ENCODE measurements at places on chromosomes 4 and X.

DNA sequence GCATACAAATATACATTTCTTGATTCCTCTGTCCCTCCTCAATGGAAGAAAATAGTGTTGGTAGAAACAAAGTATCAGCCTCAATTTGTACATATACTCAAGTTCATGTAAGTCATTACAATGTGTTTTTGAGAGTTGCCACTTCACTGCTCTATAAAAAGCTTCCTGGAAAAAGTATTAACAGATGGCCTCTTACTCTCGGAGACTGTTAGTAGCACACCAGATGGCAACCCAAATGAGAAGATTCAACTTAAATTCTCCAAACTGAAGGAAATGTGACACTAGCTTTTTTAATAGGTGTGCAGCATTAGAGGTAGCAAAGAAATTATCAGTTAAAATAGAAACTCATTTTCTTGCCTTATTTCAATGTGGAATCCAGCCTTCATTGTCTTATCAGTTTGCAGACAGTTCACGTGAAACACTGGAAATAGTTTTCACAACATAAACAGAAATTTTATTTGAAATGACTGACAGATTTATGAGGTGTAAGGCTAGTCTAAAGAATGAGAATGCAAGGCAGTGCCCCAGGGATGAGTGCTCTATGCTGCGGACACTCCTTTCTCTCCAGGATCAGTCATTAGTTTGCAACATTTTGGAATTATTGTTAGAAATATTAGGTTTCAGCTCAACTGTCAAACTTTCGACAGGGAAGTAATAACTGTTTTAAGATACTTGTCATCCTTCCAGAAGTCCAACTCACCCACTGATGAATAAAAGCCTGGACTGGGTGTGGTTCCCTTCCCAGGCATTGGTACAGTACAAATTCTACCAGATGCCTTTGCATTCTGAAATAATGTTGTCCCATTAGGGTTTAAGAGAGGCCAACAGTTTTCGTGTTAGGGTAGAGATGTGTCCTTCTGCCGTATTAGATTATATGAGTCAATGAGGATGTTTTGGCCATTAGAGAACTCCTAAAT lies 50.9 kb downstream of the IDS start:
- no peak for DNase-seq

DNA sequence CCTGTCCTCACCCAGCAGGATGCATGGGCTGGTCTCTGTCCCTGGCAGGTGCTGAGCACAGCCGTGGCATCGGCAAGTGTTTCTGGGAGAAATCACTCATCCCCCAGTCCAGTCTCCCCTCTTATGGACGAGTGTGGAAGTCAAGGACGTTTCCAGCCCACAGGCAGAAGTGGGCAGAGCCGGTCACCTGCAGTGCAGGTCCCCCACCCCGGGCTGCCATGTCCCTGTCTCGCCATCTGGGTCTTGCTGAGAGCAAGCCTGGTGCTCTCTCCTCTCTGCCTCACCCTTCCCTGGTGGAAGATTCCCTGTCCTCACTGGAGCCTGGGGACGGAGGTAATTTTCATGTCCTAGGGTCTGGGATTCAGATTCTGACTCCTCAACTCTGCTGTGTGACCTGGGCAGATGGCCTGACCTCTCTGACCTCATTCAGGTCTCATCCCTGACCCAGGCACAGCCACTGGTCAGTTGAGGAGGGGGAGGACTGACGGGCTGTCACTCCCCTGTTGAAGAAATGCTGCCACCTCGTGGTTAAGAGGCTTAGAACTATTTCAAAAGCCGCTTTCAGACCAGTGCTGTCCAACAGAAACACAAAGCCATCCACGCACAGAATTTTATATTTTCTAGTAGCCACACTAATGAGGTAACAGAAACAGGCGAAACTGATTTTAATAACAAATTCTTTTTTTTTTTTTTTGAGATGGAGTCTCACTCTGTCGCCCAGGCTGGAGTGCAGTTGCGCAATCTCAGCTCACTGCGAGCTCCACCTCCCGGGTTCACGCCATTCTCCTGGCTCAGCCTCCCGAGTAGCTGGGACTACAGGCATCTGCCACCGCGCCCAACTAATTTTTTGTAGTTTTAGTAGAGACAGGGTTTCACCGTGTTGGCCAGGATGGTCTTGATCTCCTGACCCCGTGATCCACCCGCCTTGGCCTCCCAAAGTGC lies 1.8 kb downstream of the CPZ start:
- no peak for DNase-seq

GRCh38 chr4:123619895-123620294 lies 223.3 kb downstream of the SPRY1 start:
- DNase-seq: no peak

DNA sequence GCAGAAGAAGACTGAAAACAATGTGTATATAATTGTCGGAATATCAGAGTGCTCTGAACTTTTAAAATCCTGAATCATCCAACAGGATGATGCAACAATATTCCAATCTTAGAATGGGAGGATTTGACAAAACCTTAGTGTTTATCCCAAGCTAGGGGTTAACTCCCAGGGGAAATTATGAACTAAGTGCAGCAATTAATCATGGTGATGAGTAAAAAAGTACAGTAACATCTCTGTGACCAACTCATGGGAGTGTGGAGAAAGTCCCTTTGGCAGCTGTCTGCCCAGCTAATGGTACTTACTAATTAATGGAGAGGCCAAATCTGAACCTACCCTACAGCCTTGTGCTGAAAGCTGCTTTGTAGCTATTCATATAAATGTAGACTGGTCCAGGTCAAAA lies 257.6 kb upstream of the DDX53 start:
- no peak for DNase-seq

DNA sequence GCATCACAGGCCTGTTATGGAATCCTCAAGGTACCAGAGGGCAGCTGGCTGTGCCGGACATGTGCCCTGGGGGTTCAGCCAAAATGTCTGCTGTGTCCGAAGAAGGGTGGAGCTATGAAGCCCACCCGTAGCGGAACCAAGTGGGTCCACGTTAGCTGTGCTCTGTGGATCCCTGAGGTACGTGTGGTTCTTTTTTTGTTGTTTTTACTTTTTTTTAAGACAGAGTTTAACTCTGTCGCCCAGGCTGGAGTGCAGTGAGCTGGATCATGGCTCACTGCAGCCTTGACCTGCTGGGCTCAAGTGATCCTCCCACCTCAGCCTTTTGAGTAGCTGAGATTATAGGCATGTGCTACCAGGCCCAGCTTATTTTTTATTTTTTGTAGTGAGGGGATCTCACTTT lies 46.1 kb downstream of the JADE1 start:
- DNase-seq: no peak

DNA sequence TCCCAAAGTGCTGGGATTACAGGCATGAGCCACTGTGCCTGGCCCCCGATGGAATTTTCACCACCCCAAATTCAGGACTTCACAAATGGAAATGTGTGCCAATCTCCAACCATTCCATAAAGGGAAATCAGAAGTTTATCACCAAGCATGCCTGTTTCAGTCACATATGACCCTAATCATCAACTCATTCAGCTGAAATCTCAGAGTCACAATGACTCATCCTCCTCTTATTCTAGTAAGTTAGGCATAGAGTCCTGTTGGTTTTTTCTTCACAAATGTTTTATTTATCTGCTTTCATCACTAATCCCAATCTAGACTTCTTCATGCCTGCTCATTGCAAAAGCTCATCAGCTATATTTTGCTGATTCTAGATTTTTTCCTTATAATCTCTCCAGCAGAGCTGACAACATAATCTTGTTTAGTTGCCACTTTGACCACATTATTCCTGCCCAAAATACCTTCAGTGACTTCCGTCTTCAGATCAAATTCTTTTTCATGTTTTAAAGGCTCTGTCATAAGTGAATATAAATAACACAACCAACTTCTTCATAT lies 83.3 kb downstream of the SLC7A11 start:
- no peak for DNase-seq

GRCh38 chr4:153427363-153428071 lies 38.6 kb upstream of the TMEM131L start:
- no peak for DNase-seq

DNA sequence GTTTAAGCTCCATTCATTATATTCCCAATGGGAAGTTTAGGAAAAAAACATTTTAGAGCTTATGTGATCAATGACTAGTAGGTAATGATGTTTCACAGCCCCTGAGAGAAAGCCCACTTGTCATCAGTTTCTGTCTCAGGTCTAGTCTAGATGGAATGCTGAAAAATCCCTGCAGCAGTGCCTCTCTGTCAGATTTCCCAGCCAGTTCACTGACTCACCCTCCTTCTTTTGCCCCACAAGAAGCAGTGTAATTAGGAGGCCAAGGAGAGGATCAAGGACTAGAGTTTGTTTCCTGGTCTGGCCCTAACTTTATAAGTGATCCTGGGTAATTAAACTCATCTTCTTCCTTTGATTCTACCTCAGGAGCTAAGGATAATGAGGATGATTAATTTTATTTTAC lies 118.7 kb upstream of the ANXA3 start:
- DNase-seq: no peak

DNA sequence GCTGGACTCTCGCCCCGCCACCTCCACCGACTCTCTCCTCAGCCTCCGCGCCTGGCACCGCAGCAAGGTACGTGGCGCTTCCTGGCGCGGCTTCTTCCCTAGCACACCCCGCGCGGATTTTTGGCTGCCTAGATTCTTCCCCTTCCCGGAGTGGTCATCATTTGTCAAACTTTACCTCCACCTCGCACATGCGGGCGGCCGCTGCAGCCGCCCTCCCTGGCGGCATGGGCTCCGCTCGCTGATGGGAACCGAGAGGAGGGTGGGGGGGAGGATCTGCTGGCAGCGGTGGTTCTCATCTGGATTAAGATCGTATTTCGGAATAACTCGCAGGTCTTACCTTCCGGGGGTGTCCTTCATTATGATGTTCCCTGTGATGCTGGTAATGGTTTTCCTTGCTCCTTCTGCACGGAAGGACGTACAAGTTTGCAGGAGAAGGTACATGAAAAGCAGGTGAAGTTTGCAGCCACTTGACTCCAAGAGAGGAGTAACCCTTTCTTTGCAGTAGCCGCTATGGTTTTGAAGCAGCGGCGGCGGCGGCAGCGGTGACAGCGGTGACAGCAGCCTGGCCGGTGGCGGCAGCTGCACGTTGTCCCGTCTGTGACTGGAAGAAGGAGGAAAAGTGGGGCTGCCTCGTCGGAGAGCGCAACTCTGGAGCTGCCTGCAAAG lies 2183.9 kb upstream of the TENM3 start:
- no peak for DNase-seq

- DNase-seq: no peak
These were observed 492 bp upstream of the HDAC8 start for GRCh38 chrX:72573158-72573511.

GRCh38 chr4:128388352-128388630 lies 100.7 kb upstream of the PGRMC2 start:
- DNase-seq: no peak

DNA sequence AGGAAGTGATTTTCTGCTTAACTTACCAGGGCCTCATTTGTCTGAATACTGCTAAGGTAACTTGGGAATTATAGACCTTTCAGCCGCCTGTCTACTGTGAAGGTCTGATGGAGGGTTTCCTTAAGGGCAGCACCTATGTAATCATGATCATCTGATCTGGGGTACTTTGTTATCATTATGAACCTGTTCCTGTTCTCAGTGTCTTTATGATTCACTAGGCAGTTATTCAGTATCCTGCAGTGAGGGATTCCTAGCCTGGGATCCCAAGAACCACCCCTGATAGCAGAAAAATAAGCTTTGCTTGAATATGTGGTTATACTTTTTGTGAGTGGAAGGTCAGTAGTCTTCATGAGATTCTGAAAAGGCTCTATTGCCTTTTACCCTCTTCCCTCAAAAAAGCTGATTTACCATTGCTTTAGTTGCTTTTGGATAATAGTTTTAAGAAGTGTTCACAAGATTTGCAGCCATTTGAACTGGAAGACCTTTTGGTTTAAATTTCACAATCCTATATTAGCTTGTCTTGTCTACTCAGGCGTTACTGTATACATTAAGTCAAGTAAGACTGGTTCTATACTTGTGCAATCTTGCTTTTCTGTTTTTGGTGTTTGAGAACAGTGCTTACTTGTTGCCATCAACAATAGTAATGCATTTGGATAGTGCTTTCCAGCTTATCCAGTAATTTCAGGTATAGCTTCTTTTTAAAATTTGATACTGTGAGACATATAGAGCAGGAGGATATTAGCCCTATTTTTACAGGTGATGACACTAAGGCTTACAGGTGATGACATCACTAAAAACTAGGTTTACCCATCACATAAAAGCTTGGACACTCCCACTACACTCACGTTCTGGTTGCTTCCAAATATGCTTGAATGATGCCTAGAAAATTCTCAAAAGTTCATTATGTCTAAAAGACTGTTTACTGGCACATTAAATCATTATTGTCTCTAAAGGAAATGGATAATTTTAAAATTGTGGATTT lies 60.0 kb downstream of the FHIP1A start:
- no peak for DNase-seq

DNA sequence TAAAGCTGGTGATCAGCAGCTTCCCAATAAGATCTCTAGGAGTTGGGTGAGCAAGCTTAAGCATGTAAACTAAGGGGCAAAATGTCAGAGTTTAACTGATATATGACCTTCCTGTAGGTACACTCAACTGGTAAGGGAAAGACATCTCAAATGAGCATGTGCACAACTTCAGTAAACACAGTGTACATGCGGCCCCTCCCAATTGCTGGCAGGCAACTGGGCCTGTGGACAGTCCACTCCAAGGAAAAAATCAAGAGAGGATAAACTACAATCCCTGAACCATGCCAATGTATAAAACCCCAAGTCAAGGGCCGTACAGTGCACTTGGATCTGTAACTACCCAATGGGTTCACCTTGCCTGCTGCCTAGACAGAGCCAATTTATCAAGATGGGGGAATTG lies 4.9 kb upstream of the NAA11 start:
- no peak for DNase-seq

GRCh38 chrX:1614927-1615326 lies at the start of gene ASMT:
Gene ASMT (plus strand): TSS chrX:1615059. CDS start chrX:1615200, 141 bp downstream.
- DNase-seq: no peak

DNA sequence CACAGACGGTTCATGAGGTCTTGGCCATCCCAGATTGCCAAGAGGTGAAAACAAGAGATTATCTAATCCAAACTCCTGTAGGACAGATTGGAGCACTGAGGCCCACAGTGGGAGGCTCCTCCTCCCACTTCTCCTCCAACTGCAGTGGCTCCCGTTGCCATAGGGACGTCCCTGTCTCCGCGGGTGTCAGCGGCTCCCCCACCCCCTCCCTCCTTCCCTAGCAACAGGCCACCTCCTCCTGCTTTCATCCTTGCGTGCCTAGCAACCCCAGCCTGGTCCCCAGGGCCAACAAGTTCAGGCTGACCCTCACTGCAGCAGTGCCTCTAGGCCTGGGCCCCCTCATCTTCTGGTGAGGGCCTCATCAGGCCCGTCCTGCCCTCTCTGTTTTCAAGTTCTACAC lies 6.8 kb upstream of the IQSEC2 start:
- no peak for DNase-seq

GRCh38 chr4:37964734-37965457 lies 4.7 kb downstream of the PTTG2 start:
- no peak for DNase-seq

DNA sequence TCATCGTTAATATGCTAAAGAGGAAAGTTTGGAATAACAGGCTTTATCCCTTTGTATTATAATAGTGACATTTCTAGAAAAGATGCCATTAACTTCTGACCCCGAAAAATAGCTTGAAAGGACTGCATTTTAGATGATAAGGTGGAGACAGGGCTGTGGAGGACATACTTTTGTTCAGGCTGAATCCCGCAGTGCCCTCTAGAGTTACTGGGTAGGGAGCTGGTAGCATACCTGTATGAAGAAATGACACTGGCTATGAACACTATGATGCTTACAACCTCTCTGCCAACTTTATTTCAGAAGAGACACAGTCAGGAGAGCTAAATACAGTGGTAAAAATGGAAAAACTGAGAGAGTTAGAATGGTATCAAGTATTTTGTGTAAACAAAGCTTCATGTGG lies 8.1 kb downstream of the IL1RAPL1 start:
- no peak for DNase-seq
